ENCODE measurements at places on chromosomes 3 and 15.

GRCh38 chr3:74302969-74303368, 311.5 kb downstream of the CNTN3 start:
- no peak for DNase-seq

GRCh38 chr3:171164067-171164465, 137.5 kb upstream of the SLC2A2 start:
- no peak for DNase-seq

DNA sequence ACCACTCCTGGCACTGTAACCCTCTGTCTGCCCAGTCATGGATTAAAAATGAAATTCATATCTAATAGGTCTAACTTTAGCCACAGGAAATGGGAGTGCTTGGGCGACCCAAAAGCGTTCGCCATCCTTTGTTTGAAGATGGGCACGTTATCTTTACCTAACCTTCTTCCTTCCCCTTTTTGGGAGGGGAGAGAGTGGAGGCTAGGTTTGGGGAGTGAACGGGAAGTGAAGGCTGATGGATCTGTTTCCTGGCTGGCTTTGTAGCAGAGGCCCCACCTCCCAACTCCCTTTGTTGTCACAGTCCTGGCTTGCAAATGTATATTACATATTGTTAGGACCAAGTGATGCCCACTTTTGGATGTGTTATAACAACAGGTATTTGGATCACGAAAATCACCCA, 98.1 kb upstream of the ARHGEF3 start:
- DNase-seq = no peak

- DNase-seq = peak; percentile 77
These were observed at the start of gene CIB2 for GRCh38 chr15:78131295-78132061. TSS of gene CIB2 (minus strand) at chr15:78131445. CDS start at chr15:78131215, 230 bp downstream.

DNA sequence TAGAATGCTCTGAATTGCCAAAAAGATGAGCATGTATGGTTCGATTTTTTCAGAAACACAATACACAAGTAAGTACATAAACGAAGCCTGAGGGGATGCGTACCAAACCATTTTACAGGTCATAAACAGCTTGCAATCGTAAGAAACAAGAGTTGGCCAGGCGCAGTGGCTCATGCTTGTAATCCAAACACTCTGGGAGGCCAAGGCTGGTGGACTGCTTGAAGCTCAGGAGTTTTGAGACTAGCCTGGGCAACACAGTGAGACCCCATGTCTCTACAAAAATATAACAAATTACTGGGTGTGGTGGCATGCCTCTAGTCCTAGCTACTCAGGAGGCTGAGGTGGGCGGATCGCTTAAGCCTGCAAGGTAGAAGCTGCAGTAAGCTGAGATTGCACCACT, 13.4 kb downstream of the TRA2B start:
- DNase-seq = no peak

GRCh38 chr3:73789825-73790444, 165.2 kb upstream of the PDZRN3 start:
- DNase-seq = no peak

- no peak for DNase-seq
These were observed 44.4 kb downstream of the ITGA11 start for GRCh38 chr15:68387381-68388143.

GRCh38 chr15:69780374-69780773, 317.3 kb downstream of the TLE3 start:
- DNase-seq = no peak

DNA sequence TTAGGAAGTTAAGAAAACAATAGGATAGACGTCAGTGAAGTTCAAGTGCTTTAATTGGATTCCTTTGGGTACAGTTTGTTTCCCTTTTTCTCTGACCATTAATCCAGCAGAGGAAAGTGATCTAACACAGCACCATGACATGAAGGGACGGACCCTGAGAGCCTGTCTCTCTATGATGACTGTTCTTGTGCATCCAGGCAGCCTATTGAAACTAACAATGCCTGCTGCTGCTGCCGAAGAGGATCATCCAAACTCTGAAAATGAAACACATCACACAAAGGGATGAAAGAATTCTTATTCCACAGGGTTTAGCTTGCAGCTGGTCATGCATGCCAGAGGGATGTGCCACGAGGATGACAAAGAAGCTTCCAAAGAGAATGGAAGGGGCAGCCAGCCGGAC, 75.5 kb downstream of the ZBTB20 start:
- DNase-seq = no peak

- no peak for DNase-seq
These were observed 181.2 kb upstream of the NR2E3 start for GRCh38 chr15:71628988-71629770.

DNA sequence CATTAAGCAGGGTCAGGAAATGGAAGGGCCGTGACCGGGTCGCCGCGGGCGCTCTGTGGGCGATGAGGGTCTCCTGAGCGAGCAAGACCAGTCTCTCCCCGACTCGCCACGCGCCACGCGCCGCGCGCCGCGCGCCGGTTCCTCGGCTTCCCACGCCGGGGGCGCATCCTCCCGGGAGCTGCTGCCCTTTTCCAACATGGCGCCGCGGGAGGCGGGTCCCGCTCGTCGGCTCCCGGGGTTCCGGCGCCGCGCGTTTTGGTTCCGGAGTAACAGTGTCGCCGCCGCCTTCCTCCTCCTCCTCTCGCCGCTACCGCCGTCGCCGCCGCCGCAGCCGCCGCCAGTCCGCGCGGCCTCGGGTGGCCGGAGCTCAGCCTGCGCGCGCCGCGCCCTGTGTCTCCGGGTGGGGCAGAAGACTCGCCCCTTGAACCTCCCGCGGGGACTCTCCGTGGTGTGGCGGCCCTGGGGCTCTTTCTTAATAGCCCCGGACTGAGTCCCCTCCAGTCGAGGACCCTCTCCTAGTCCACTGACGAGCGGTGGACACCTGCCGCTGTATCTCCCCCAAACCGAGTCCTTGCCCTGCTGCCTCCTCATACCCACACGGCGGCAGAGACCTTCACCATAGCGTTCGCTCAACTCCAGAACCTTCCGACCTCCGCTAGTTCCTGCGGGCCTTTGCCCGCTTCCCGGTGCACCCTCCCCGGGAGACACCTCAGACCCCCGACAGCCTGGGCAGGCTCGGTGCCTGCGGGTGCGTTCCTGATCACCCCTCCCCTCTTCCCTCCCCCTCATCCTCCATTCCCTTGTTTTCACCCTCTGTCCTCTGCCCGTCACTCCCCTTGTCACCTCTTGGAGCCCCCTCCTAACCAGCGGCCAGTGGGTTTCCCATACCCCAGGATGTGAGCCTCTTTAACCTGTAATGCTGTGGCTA, at the start of gene MAP2K5:
TSS of gene MAP2K5 (plus strand) at position 284 of the 928 bp plus-strand sequence. CDS start at position 917, 633 bp downstream.
- DNase-seq = peak; percentile 89

DNA sequence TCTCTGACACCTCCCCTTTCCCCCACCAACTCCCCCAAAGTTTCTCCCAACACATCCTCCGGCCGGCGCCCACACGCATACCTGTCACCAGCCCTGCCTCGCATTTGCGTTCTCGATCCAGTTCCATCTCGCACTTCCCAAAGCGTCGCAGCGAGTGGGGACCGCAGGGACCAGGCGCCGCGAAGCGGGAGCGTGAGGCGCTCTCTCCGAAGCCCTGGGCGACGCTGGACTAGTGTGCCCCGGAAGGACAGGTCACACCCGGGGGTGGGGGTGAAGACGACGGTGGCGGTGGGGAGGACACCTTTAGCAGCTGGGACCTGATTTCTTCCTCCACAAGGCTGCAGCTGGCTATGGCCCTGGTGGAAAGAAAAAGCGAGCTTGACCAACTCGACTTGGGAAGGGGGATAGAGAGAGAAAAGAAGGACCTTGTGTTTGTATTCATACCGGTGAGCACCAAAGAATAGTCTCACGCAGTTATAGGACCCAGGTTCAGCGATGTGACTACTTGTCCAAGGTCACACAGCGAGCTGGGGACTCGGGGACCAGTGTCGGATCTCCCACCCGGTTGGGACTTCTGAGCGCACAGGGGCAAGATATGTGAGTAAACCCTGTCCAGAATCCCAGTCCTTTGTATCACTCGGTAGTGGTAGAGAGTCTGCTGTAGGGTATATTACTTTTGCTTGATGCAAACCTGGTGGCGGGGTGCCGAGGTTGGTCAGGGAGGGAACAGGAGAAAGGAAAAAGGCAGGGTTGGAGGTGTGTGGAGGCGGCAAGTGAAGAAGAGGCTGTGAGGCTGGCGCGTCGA, 607 bp upstream of the GHSR start:
- no peak for DNase-seq

DNA sequence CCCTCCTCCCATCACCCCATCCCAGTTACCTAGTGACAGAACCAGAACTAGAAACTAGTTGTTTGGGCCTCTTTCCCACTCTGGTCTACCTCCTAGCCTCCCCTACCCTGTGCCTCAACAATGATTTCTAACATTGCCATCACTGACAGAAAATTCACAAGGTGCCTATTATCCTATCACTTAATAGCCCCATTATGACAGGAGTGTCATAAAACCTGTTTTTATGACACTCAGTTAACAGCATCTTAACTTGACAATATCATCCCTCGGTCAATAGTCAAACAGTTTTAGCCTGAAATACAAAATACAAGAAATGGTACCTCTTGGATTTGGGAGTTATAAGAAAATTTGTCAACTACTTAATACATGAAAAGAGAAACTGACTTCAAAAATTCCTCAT, 46.5 kb downstream of the ULK4 start:
- no peak for DNase-seq

DNA sequence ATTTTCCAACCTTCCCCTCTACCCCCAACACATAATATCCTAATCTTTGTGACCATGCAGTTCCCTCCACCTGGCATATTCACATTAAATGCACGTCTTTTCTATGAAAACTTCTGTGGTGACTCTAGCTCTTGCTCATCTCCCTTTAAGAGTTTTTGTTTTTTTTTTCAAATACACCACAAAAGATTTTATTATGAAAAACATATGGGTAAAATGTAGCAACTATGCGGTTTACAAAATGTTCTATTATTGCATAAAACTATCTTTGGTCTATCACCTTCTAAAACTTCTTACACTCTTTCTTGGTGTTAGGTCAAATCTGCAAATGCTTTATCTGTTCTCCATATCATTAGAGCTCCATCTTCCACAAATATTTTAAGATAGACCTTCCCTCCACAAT, 38.6 kb upstream of the ADGRG7 start:
- no peak for DNase-seq

DNA sequence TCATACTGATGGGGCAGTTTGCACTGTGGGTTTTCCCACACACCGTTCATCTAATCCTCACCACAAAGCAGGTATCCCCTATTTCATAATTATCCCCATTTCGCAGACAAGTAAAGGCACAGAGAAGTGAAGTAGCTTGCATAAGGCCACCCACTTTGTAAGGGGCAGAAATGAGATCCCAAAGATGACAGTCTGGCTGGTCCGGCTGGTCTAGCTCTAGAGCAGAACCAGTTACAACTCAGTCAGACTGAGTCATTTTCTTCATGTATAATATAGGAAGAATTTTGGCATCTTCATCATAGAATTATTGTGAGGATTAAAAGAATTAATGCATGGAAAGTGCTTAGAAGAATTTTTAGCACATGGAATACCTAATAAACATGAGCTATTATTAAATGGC, 10.6 kb downstream of the RBP1 start:
- no peak for DNase-seq

GRCh38 chr3:11933529-11933928, 70.7 kb upstream of the SYN2 start:
- no peak for DNase-seq
